ENCODE measurements at places on chromosomes 12 and 14.

DNA sequence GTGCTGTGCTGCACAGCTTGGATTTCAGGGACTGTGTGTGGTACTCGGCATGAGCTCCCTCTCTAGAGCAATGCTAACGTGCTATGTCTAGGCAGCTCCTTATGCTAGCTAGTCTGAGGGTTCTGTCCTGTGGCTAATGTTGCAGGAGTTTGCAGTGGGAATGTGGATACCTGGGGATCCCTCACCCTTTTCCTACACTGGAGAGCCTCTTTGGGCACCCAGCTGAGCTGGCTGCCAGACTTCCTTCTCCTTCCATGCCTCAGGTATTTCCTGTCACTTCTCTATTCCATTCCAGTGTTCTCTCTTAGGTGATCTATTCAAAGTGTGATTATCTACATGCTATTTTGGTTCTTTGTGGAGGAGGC is 64.9 kb downstream of the FBXO33 start:
- no peak for DNase-seq

DNA sequence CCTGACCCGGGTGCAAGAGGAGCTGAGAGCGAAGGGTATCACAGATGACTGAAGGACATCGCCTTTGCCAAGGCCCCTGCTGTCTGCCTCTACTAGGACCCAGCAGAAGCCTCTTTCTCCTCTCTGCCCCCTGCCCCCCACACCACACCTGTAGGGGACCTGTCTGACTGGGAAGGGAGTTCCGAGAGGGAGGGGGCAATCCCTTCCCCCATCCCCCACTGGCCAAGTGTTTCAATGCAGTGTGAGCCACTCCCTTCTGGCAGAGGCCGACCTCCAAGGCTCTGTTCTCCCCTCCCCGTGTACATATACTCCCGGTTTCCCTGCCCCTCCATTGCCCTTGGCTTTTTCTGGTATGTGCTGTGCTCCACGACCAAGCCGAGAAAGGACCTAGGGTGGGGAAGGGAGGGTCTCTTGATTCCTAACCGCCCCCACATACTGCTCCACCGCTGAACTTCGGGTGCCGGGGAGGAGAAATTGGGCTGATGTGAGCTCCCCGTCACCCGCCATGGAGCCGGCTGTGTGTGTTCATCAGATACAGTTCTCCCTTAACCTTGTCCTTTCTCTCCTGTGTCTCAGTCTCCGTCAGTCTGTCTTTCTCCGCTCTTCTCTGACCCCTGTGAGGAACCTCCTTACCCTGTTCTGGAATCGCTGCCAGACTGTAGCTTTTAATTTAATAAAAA is 2.0 kb upstream of the ARHGEF25 start:
- DNase-seq = no peak

DNA sequence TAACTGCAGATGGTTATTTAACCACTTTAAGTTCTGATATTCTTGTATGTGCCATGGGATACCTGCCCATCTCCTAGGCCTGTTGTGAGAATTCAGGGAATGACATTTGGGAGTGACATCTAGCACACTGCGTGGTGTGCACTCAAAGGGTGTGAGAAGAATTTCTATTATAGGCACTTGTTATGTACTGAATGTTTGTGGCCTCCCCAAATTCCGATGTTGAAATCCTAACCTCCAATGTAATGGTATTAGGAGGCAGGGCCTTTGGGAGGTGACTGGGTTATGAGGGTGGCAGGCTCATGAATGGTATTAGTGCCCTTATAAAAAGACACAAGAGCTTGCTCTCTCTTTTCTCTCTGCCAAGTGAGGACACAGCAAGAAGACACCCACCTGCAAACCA is 27.6 kb downstream of the VCPKMT start:
- no peak for DNase-seq

GRCh38 chr12:46387670-46388069 is 15.1 kb upstream of the SLC38A2 start:
- no peak for DNase-seq

- no peak for DNase-seq
Measured at GRCh38 chr12:110940933-110941332, 20.6 kb upstream of the MYL2 start.

GRCh38 chr12:84929501-84929900 is 16.9 kb upstream of the SLC6A15 start:
- no peak for DNase-seq

DNA sequence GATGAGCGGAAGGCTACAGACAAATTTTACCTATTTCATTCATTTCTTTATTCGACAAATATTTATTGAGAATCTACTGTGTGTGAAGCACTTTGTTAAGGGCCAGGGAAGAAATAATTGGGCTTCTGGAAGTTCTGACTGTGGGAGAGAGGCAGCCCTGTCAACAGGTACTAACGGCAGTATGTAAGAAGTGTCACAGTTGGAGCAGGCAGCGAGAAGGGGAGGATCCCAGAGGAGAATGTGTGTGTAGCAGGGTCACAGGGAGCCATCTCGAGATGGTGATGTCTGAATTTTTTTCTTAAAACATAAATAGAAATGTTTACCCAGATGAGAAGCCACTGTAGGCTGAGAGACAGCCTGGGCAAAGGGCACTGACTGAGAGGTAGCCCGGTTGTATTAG is 163.3 kb upstream of the SLC38A2 start:
- DNase-seq = no peak

GRCh38 chr12:108297895-108298760 is 41.0 kb downstream of the CMKLR1 start:
- DNase-seq = no peak

- no peak for DNase-seq
Measured at GRCh38 chr14:42715316-42715715, 1108.6 kb downstream of the LRFN5 start.

DNA sequence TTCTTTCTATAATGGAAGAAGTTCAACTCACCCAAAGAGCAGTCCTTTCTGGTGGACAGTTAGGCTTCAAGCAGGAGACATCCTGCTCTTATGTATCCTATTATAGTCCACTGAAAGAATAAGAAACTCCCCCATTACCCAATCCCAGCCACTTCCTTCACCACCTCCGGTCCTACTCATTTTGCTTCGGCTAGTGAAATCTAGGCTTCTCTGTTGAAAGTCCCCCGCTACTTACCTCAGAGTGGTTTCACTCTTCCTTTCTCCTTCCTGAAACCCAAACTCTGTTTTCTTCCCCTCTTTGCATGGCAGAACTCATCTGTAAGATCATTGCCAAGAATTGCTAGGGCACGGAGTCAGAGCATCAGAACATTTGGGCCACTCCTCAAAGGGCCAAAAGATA is at the start of gene GPR84:
GPR84 (minus strand) TSS at position 74 of the 400 bp plus-strand sequence. CDS start 635 bp downstream, outside the sequence.
- no peak for DNase-seq

- DNase-seq = no peak
Measured at GRCh38 chr14:44404036-44404435, 103.0 kb downstream of the FSCB start.

DNA sequence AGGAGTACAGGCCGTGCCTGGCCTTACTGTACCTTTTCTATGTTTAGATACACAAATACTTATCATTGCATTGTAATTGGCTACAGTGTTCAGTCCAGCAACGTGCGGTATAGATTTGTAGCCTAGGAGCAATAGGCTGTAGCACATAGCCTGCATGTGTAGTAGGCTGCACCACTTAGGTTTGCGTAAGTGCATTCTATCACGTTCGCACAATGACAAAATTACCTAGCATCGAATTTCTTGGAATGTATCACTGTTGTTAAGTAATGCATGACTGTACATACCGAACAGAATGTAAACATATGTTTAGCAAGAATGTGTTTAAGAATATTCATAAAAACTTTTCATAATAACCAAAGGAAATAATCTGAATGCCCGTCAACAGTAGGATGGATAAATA is 31.9 kb downstream of the VRTN start:
- DNase-seq = no peak

- no peak for DNase-seq
Measured at GRCh38 chr14:79275292-79275655, 936.0 kb downstream of the DIO2 start.

GRCh38 chr12:50604640-50604920 is 99.8 kb downstream of the DIP2B start:
- DNase-seq = no peak

DNA sequence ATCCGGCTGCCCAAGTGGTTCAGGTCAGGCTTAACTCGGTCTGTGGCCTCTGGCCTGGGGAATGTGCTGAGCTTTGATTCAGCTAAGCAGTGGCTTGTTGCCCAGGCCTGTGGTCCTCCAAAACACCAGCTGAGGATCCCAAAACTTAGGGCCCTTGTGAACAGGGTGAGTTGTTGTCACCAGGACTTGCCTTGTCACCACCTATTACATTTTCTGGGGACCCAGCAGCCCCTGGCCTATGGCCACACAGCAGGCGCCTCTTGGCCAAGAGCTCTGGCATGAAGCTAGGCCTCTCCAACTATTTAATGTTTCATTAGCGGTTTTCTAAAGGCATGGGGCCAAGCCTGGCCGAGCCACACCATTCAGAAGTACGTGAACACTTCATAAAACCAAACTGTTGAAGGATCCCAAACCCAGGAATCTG is 343.7 kb downstream of the CACNA1C start:
- DNase-seq = no peak

DNA sequence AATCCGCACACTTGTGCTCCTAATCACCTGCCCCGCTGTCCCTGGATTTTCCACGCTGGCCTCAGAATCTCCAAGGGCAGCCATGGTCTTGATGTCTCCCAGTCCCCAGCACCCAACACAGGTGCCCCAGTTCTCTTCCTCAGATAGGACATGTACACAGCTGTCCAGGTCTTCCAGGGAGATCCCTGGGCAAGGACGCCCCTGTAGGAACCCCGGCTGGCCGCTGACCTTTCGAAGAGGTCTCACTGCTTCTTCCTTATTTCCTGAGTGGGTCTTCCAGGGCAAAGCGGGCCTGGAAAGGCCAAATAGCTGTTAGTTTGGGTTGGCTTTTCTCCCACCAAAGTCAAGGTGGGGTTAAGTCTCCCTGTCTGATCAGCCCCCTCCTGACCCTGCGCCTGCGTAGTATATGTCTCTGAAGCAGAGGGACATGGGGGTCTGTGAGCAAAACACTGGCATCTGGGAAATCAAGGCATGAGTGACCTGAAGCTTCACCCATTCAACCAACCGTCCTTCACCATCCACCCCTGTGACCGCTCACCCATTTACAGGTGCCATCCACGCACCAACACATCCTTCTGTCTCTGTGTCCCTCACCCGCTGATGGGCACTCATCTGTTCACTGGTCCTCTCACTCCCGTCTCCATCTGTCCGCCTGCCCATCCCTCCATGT is 4.6 kb downstream of the BEGAIN start:
- no peak for DNase-seq

- DNase-seq = no peak
Measured at GRCh38 chr14:61638595-61639387, 56.5 kb upstream of the HIF1A start.

- no peak for DNase-seq
Measured at GRCh38 chr14:99512110-99512449, 30.9 kb downstream of the CCNK start.

DNA sequence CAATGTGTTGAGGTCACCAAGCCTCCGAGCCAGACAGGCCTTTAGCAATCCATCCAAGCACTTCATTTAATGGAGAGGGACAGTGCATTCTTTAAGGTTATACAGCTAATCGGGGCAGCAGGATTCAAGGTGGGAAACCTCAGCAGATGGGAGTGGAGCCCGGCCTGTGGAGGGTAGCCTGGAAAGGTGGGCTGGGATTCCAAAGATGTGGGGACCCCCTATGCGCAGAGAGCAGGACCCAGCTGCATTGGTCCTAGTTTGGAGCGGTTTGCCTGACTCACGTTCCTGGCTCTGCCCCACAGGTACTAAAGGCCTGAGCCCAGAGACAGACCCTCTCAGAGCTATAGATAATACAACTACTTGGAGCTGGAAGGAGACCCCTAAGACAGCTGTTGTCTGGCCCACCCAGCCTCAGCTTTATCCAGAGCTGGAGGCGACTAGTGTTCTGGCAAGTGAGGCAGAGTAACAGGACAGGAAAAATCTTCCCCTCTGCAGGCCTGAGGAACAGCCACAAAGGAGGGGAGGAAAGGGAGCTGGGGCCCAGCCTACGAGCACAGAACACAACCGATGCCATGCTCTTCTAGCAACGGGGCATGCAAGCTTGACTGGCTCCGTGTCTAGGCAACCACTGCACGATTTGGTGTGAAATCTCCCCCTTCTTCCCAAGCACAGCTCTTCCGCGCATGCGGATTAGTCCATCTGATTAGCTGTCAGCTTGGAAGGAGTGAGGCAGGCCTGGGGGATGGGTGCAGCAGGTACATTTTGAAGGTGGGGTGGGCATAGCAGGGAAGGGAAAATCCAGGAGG is 1.1 kb upstream of the MYH7 start:
- no peak for DNase-seq

DNA sequence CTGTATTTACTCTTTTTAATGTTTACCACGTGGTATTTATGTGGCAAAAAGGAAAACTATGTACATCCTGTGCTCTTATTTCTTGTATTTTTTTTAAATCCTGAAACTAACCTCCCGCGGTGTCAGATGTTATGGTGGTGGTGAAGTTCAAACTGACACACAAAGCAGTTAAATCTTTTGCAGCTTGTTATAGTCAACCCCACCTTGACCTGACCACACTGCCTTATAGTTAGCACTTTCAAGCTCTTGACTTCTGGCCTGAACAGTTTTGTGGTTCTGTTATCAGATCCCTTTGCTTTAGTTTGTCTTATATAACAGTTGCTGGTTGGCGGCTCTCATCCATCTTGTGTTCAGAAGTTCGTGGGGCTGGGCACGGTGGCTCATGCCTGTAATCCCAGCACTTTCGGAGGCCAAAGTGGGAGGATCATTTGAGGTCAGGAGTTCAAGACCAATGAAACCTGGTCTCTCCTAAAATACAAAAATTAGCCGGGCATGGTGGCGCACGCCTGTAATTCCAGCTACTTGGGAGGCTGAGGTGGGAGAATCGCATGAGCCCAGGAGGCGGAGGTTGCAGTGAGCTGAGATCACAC is 2.1 kb downstream of the UNG start:
- DNase-seq = no peak

GRCh38 chr14:79395061-79395460 is 816.2 kb downstream of the DIO2 start:
- no peak for DNase-seq

- no peak for DNase-seq
Measured at GRCh38 chr12:33476058-33476457, 36.4 kb upstream of the SYT10 start.

- no peak for DNase-seq
Measured at GRCh38 chr12:124655698-124656516, 88.5 kb upstream of the NCOR2 start.

Measured in stimulated activated CD4-positive, alpha-beta T cell treated with anti-CD3 and anti-CD28 coated beads, TNF-alpha, amount 100 ng/mL, for 24 hours (primary cell).